GM06990 (cell line): ENCODE measurements at places on chromosomes 11 and 22.
A peak's percentile ranks its signal among the peaks of the same experiment; 100 is the strongest.

DNA sequence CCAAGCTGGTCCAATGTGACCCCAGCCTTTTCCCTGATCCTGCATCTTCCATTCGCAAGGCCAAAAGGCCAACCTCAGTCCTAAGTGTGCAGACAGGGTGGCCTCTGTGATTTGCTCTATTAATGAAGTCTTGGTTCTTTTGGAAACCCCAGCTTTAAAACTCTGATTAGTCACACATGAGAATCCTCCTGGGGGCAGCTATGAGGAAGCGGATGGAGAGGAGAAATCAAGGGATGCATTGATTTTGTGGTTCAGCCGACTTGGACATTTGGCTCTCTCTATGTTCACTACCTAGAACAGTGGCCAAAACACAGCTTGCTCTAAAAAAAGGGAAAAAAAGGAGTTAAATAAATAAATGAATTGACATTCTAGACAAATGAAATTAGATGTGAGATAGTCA is 98.6 kb upstream of the USP47 start:
- DNase-seq = no peak

GRCh38 chr22:42800451-42801251 is 56.4 kb downstream of the ARFGAP3 start:
- DNase-seq = no peak

GRCh38 chr11:131691181-131692041 is 321.0 kb downstream of the NTM start:
- DNase-seq = peak; percentile 46

DNA sequence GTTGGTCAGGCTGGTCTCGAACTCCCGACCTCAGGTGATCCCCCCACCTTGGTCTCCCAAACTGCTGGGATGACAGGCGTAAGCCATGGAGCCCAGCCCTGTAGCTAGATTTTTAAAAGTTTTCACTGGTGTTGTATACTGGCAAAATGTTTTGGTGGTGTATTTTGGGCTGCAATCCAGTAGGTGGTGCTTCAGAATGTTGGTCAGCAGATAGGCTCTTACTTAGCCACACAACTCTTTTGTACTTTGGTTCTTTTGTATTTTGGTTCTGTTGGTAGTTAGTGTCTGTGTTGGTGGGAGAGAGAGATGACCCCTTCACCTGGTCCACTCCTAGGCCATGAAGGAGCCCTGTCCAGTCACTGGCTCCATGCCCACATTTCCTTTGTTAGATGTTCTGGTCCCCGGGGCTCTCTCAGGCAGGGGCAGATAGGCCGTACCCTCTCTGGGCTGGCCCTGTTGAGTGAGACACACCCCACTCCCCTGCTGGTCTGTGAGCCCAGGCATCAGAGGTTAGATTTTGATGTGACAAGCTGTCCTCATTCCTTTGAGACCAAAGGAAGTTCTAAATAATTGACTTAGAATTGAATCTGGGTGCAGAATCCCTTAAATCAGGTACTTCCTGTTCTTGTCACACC is 123.8 kb downstream of the DDX10 start:
- DNase-seq = peak; percentile 13

DNA sequence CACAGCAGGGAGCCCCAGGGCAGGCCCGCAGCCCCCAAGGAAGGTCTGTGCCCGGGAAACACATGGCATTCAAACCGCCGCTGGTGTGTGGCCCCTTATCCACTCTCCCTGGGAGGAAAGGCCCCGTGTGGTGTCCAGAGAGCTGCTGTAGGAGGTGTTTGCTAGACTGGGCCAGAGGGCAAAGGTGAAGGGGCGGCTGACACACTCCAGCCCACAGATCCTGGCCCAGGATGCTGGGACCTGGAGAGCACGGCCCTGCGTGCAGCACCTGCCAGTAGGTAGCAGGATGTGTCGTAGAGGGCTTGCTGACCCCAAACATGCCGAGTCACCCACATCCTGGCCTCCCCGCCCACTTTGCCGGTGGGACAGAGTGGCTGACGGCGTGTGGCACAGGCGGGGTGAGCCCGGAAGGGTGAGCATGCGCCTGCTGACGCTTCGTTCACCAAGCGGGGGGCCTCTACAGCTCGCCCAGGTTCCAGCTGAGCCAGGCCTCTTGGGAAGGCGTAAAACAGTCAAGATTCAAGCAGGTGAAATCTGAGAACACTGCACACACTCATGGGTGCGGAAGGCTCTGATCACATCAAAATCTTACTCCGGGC is 11.0 kb downstream of the OSBPL5 start:
- no peak for DNase-seq

DNA sequence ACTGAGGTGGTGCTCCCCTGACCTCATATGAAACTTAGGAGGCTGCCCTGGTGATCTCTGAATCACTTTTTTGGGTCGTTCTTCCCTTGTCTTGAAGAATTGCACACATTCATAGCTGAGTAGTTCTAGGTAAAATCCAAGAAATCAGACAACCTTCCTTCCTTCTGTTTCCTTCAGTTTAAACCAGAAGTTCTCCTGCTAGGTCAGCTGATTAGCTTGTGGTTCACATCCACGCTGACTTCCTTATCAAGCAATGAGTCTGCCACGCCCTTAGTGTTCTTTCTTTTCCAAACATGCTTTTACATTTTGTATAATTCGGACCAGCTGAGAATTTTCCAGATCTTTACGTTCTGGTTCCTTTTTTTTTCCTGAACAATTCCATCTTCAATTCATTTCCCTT is 892.8 kb downstream of the NTM start:
- DNase-seq = no peak

- no peak for DNase-seq
These were observed 10.8 kb downstream of the LARGE2 start for GRCh38 chr11:45933131-45933831.

GRCh38 chr11:72569966-72570892 is 104.0 kb downstream of the PDE2A start:
- no peak for DNase-seq

GRCh38 chr11:117000014-117000737 is 98.1 kb downstream of the SIK3 start:
- DNase-seq = no peak

DNA sequence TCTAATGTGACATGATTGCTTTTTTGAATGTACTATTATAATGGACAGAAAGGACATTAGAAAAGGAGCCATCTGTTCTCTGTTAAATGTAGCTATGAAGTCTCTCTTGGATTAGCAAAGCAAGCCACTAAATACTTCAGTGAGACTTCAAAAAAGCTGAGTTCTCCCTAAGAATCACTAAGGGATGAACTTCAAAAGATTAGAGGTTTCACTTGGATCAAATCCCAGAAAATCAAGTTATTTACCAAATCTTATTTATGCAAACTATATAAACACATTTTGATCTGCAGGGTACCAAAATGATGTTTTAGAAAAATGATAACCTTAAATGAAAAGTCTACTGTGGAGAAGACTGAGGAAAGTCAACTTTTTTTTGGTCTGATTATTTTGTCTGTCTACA is 82.1 kb upstream of the MTMR2 start:
- no peak for DNase-seq

DNA sequence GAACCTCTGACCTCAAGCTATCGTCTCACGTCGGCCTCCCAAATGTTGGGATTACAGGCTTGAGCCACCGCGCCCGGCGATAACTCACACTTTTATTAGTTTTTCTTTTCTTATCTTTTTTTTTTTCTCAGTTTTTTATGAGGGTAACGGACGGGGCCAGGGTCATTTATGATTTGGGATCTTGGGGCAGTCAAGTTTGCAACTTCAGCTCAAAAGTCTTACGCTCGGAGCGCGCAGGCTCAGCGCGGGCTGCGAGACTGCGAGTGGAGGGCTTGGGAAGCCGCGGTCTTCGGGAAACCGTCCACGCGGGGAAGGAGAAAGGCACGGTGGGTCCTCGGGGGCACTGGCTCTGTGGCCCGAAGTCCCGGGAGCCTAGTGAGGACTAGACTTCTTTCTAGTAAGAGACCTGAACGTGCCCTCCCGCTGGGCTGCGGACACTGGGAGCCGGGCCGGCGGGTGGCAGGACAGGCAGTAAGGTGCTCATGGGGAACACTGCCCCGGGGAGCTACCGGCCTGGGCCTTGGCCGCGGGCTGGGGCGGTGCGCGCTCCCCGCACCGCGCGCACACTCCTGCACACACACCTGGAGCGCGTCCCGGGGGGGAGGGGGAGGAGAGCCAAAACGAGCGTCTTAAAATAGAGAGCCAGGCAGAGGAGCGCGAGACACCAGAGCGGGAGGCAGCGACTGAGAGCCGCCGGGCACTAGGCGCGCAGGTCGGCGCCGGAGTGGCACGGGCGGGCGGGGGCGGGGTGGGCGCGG is 476 bp upstream of the BARX2 start:
- DNase-seq = peak; percentile 28

DNA sequence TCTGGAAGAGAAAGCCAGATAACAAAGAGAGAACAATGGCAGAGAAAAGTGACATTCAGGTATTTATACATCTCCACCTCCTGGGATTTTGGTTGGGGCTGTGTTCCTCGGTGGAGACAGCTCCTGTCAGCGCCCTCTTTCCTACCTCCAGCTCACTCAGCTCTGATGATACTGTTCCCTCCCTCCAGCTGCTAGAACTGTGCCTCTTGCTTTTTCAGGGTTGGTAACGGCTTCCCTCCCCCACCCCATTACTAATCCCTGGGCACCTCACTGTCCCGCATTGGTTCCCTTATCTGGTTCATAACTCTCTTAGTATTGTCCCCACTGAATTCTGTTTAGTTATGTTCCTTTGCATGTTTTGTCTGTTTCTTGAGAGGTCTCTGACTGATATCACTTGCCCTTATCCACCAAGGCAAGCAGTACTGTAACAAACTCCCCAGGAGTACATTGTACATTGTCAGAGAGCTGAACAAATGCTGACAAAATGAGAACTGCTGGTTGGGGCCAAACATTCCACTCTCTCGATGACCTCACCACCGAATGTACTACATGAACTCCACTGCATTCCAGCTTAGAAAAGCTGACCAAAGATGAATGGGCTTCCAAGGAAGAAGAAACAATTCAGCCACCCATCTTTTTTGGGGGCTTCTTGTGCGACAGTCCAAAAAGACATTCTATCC is 5.7 kb upstream of the FBXO3 start:
- no peak for DNase-seq

DNA sequence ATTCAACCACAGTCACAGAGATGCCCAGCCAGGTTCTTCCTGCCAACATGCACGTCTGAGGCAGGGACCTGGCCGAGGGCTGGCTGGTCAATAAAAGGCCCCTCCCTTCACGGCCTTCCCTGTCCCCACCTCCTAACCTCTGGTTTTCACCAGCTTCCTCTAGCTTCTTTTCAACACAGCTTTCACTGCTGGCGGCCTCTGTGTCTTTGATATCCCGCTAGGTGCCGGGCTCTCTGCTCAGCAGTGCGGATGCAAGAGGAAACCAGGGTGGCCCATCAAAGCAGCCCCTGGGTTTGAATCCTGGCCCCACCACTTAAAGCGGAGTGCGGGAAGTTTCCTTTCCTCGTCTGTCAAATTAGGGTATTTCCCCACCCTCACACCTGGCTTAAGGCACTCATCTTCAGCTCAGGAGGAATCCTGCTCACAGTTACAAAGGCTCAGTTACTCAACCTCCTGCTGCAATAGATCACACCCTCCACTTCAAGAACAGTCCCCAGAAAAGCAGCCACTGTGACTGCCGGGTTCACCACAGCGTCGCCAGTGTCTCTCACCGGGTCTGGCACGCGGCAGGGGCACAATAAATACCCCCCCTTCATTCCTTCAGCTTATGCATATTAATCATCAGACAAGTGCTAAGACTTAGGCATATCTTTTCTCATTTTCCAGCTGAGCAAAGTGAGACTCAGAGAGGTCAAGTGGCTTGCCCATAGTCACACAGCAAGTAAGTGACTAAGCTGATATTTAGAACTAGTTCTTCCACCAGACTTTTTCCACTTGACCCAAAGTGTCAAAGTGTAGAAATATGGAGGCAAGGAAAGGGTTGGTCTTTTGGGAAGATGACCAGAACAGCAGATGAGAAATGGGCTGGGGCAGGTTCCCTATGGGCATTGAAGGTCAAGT is 45.7 kb downstream of the TXN2 start:
- DNase-seq = peak; percentile 59

GRCh38 chr11:67581469-67581868 is 2.1 kb upstream of the GSTP1 start:
- DNase-seq = no peak

DNA sequence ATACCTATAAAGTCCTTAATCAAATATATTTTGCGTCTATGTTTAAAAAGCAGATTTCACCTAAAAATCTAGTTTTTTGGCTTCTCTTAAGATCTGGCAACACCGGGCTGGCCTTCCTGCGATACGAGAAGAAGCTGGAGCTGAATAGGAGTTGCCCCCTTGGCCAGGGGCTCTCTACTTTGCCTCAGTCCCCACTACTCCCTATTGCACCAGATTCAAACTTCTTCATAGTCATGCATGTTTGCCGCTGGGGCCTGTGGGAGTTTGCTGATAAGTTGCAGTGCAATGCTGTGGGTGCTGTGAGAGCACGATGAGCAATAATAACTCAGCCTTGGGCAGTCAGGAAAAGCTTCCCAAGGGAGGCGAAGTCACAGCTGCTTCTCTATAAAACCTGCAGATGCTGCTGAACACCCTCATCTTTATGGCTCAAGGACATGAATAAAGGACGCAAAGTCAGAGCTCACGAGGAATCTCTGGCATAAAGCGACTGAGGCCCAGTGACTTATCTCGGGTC is 15.2 kb upstream of the EIF3D start:
- DNase-seq = no peak

- no peak for DNase-seq
These were observed 44.5 kb downstream of the PIK3C2A start for GRCh38 chr11:17163291-17163690.

DNA sequence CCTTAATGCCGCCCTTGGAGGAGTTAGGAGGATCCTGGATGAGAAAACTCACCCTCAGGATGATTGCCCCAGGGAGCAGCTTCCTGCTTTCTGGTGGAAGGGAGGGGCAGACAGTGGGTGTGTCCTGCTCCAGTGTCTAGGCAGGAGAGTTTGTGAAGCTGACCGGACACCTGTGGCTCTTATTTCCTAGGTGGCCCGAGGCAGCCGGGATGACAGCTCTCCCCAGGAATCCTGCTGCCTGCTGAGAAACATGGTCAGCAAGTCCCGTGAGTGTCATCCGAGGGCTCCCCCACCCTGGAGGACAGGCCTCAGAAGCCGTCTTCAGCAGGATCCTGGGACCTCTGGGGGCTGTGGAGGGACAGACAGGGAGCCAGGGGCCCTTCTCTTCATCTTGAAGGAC is 50.4 kb downstream of the ST3GAL4 start:
- no peak for DNase-seq

DNA sequence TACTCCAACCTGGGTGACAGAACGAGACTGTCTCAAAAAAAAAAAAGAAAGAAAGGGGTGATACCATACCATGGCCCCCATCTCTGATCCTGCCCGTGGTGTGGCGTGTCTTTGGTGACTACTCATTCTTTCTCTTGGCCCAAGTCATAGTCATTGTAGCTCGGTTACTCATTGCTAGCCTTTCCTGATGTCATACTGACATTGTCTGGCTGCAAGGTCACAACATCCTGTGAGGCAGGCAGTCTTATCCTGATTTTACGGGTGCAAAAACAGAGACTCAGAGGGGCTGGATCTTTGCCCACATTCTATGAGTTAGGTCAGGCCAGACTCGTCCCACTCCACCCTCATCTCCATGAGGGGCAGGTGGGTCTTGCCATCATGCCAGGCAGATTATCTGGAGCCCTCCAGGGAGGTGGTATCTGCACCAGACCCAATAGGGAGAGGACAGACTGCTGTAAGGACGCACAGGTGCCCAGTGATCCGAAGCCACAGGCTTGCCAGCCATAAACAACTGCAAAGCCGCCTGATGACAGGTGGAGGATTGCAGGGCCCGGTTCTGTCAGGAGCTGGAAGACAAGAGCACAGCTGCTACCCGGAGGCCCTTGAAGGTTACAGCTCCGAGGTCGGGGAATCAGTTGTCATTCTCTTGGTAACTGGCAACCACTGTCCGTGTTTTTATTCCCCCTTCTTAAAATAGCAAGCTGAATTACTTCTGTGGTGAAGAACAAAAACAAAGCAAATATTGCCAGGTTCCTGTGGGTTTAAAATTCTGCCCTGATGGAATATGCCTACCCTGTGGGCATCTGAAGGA is 13.8 kb downstream of the TOM1 start:
- no peak for DNase-seq
